ENCODE measurements at places on chromosomes 5 and 9. TPM values are rescaled to one million over a fixed set of nuclear protein-coding genes. Genes with fewer than 3 reads are reported as not detected.

SGCD gene
- 24.4 TPM for total RNA-seq

SPATA9 gene
- not detected for total RNA-seq

ADAMTS16 gene
- 0.50 TPM for total RNA-seq

IL13 gene
- total RNA-seq, result not detected

SARDH gene
- 0.52 TPM for total RNA-seq

FCHSD1 gene
- 13.7 TPM for total RNA-seq

ARAP3 gene
- total RNA-seq, result 6.2 TPM

LMBRD2 gene
- 10.5 TPM for total RNA-seq

MCCC2 gene
- 24.2 TPM for total RNA-seq

PCDHGA8 gene
- 2.3 TPM for total RNA-seq

C6 gene
- total RNA-seq, result 1.7 TPM

SCAMP1 gene
- total RNA-seq, result 36.8 TPM

GPR151 gene
- total RNA-seq, result not detected

CCDC183 gene
- total RNA-seq, result 0.65 TPM

TMEM171 gene
- total RNA-seq, result not detected

TEX48 gene
- not detected for total RNA-seq

TRIP13 gene
- total RNA-seq, result 0.66 TPM

ZDHHC11 gene
- total RNA-seq, result 10.0 TPM

SLC27A6 gene
- total RNA-seq, result 41.3 TPM

MARCHF3 gene
- 3.0 TPM for total RNA-seq

GFPT2 gene
- 32.0 TPM for total RNA-seq

GDA gene
- total RNA-seq, result not detected

CCDC171 gene
- total RNA-seq, result 1.3 TPM

PIP5KL1 gene
- 2.1 TPM for total RNA-seq

DIPK1B gene
- total RNA-seq, result 26.1 TPM

PCDHA7 gene
- 1.0 TPM for total RNA-seq

PHF24 gene
- total RNA-seq, result 0.75 TPM

FOXD4L6 gene
- 0.33 TPM for total RNA-seq

IGFBPL1 gene
- total RNA-seq, result 2.0 TPM

ZNF367 gene
- total RNA-seq, result 2.5 TPM

KCNMB1 gene
- 76.6 TPM for total RNA-seq

GDNF gene
- total RNA-seq, result 2.0 TPM

MIGA2 gene
- total RNA-seq, result 23.9 TPM

CARD6 gene
- 10.1 TPM for total RNA-seq

ADAMTSL2 gene
- 6.6 TPM for total RNA-seq

PCDHA12 gene
- 4.8 TPM for total RNA-seq

GHR gene
- 5.3 TPM for total RNA-seq

ZNF618 gene
- total RNA-seq, result 4.5 TPM

IL3 gene
- total RNA-seq, result not detected

SV2C gene
- 0.99 TPM for total RNA-seq

DMRT3 gene
- total RNA-seq, result not detected

MLANA gene
- not detected for total RNA-seq

ADGRD2 gene
- not detected for total RNA-seq

GARIN3 gene
- total RNA-seq, result not detected

ZBTB34 gene
- total RNA-seq, result 16.8 TPM

RASGEF1C gene
- total RNA-seq, result 3.1 TPM

SCGB3A2 gene
- total RNA-seq, result not detected

EEIG1 gene
- 22.5 TPM for total RNA-seq
